Glomerular endothelial cell (primary cell): ENCODE measurements at places on chromosomes 7 and 10.

DNA sequence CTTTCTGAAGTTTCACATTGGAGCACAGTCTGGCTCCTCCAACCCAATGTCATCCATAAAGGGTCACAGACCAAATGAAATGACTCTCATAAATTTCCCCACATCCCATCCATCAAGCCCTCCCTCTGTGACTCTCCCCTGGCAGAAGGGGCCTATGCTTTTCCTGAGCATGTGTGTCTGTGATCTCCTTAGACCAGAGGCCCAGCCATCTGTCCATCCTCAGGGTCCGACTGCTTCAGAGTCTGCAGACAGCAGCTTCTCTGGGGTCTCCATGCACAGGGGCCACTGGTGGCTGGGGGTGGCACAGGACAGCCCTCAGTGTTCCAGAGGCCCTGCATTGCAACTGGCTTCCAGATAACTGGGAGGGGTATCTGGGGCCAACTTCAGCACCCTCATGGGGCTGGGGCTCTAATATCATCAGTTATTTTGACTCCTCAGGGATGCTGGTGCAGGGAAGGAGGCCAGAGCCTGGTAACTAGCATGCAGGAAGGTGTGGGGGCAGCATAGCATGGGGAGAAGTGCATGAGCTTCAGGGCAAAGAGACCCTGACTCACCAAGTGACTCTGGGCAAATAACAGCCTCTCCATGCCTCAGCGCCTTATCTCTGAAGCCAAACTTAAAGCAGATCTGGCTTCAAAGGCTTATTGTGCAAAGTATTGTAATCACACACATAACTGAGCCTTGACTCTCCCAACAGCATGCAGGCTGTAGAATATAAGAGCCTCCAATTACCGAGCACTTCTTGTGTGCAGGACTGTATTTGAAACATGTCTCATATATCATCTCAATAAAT, 266.9 kb downstream of the GRID1 start:
- DNase-seq: no peak

DNA sequence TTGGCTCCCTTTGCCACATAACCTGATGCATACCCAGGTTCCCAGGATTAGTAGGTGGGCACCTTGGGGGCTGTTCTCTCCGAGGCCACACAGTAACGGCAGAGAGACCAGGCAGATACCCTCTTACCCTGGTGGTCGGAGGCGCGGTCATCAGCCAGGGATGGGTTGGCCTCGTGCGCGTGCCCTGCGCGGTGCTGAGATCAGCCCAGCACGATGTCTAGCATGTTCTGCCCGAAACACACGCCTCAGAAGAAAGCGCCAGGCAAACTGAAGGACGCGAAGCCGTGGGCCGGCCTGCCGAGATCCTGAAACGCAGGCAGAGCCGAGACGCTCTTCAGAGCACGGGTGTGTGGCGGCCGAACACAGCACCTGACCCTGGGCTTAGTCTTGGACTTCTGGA, 34.7 kb upstream of the CFAP46 start:
- DNase-seq: no peak

DNA sequence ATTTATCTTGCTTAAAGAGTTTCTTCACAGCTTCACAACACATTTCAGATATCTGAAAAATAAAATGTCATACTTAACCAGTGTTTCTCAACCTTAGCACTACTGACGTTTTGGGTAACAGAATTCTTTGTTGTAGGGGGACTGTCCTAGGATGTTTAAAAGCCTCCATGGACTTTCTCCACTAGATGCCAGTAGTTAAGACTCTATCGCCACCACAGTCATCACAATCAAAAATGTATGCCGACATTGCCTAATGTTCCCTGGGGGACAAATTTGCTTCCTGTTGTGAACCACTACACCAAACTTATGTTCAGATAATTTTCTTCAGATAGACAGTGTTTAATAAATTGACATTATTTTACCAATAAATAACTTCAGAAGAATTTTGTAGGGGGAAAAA, 13.4 kb downstream of the NOC3L start:
- no peak for DNase-seq

DNA sequence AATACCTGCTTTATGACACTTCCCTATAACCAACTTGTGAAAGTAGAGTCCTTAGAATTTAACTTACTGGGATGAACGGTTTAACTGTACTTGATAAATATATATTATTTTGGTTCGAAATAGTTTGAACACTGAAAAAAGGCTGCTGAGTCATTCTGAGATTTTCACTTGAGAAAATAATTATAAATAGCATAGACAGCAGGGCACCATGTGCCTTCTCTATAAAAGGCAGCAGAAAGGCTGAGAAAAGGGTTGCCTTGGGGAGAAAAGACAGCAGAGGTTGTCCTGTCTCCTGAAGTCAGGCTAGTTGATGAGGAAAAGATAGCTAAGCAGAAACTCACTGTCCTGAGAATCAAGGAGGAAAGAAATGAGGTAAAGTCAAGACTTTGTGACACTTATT, 92.4 kb downstream of the CTTNBP2 start:
- DNase-seq: no peak

DNA sequence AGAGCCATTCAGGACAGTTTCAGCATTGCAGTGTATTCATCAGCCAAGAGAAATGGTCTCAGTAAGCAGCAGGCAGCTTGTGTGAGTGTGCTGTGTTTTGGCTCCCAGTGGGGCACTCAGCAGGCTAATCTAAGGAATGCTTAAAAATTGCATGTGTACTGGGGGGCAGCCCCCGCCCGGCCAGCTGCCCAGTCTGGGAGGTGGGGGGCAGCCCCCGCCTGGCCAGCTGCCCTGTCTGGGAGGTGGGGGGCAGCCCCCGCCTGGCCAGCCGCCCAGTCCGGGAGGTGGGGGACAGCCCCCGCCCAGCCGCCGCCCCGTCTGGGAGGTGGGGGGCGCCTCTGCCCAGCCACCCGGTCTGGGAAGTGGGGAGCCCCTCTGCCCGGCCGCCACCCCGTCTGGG, 116.2 kb downstream of the GRID1 start:
- DNase-seq: no peak

- DNase-seq: peak; percentile 45
These were observed 933 bp downstream of the MDFIC start for GRCh38 chr7:114922652-114923402.

- DNase-seq: no peak
These were observed 2.0 kb upstream of the ZMYND11 start for GRCh38 chr10:132946-133898.

DNA sequence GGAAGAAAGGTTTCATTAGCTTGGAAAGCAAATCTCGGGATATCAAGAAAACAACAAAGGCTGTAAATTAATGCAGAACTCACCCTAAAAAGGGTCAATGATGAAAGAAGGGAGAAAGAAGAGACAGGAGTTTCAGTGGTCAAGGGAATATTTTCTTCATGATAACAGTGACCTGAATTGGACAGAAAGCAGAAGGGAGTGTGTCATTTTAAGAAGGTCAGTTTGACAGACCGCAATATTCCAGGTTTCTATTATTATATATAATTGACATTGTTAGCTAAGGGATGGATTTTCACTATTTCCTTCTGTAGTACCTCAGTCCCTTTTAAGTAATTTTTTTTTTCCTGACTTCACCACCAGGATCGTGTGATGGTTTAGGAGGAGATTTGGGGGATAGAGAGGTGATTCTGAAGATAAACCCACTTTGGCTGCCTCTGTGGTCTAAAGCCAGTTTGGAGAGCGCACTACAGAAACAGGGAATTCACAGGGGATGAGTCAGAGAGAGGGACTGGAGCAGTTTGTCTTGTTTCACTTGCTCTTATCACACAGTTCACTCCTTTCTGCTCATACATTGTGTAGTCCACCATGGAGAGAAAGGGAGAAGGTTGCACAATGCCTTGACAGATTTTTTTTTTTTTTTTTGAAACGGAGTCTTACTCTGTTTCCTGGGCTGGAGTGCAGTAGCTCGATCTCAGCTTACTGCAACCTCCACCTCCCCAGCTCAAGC, 417.9 kb downstream of the AUTS2 start:
- no peak for DNase-seq

- DNase-seq: peak; percentile 23
These were observed 13.6 kb downstream of the VPS50 start for GRCh38 chr7:93245525-93246432.

DNA sequence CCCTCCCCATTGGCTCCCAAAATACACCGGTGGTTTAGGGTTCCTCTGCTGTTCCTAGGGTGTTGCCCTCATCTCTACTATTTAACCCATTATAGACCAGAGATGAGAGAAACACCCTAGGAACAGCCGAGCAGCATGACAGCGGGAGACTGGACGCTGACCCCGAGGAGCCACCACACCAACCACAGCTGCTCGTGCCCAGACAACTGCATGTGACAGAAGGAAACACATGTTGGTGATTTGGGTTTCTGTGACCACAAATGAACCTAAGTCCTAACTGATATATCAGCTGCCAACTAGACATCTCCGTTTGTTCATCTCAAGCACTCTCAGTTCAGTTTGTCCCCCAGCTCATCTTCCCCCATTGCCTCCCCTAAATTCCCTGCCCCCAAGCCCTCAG, 13.4 kb downstream of the CFAP43 start:
- DNase-seq: no peak

GRCh38 chr10:60757420-60757895, 20.8 kb upstream of the CDK1 start:
- DNase-seq: no peak

DNA sequence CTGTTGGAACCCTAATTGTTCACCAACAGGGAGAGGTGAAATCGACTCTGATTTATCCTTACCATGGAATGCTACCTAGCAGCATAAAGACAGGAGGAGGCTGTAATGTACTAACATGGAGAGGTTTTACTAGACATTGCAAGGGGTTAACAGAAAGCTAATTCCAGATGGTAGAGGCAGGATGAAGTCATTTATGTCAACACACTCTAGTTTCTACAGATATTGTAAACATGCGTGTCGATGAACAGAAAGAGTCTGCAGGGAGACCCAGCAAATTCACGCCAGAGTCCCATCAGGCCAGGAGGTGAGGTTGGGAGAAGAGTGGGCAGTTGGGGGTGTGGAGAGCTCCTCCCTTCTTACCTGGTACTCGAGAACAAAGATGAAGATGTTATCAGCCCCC, 7.0 kb downstream of the NPC1L1 start:
- no peak for DNase-seq

- no peak for DNase-seq
These were observed 3.2 kb upstream of the ZNF775 start for GRCh38 chr7:150375662-150376521.

DNA sequence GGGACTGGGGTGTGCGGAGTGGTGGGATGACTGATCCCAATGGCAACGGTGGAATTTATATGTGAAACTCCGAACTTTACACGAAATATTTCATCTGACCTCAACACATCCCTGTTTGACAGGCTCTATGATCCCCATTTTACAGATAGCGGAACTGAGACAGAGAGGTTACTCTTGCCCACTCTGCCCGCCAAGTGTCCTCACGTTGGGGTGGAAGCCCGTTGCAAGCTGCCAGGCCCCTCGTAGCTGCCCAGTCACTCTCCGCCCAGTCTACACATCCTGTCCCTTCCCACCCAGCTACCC, 397 bp upstream of the NFE2L3 start:
- no peak for DNase-seq

- DNase-seq: peak; percentile 25
These were observed 185.0 kb upstream of the TMEM196 start for GRCh38 chr7:19958309-19958896.

DNA sequence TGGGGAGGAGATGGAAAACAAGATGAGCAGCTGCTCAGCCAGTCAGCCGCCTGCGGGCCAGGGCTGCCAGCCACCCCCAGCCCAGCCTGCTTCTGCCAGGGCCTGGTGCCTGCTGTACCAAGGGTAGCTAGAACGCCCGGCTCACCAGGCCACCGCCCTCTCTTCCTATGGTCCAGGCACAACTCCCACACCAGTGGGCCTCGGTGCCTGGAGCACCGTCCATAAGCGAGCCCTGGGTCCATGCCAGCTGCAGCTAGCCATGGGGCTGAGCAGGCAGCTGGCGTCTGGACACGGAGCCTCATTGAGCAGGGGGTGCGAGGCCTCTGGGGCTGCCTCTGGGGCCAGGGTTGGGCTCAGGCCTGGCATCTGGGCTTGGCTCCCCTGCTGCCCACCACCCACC, 8.5 kb upstream of the RABGEF1 start:
- no peak for DNase-seq

DNA sequence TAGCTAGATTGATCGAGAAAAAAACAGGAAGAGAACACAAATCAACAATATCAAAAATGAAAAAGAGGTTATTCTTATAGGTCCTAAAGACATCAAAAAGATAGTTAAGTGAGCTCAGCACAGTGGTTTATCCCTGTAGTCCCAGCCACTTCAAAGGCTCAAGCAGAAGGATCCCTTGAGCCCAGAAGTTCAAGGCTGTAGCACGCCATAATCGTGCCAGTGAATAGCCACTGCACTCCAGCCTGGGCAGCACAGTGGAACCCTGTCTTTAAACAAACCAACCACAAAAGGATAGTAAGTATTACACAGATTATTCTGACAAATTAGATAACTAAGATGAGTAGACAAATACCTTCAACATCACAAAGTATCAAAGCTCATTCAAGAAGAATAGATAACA, 83.2 kb downstream of the HBP1 start:
- no peak for DNase-seq

DNA sequence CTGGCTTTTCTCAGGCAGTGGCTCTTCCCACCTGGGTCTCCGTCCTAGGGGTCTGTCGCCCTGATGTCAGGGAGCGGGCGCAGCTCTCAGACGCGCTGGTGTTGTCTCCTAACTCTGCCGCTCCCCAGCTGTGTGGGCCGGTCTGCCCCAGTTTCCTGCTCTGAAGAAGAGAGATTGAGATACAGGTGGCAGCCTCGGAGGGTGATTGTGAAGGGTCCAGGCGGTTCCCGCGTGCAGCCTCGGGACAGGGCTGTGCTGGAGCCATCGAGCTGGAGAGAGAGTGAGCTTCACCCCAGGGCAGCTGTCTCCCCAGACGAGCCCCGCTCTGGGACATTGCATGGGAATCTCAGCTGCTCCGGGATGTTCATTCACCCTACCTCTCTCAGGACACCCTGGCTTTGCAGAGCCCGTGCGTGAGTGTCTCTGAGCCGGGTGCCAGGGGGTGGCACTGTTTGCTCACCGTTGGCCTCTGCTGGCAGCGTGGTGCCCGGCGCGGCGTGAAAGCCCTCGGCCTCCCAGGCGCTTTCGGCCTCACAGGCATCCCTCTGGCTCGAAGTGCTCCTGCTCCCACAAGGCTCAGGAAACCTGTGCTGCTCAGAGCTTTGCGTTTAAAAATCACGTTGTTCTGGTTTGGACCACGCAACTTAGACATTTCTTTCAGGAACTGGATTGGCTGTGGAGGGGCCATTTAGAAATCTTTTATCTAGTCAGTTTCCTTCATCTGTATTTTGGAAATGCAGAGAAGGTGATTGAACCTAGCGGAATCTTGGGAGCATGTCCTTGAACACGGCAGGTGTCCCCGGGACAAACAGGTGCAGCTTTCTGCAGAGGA, 33.8 kb upstream of the ZFAND2A start:
- no peak for DNase-seq

DNA sequence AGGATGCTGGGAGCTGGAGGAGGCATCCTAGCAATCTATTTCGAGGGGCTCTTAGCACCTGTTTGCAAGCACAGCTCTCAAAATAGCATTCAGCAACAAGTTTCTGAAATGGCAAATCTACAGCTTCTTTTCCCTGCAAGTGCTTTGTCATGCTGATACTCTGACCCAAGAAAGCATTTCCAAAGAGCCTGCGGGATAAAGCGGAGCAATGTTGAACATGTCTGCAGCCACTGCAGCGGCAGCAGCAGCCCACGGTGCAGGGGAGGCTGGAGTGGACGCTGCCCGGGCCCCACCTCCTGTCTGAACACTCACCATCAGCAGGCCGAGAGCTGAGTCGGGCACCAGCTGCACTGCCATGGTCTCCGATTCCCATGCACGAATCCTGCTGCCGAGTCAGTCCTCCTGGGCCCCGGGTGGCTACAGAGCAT, 964 bp downstream of the FRMD4A start:
- no peak for DNase-seq
